Stimulated activated CD4-positive, alpha-beta T cell treated with anti-CD3 and anti-CD28 coated beads, Interleukin-12 subunit alpha, Interleukin-12 subunit beta, amount 100 ng/mL, for 24 hours (primary cell): ENCODE measurements at places on chromosomes 5 and 9.

GRCh38 chr5:110909950-110910349, 161.6 kb upstream of the TSLP start:
- no peak for DNase-seq

DNA sequence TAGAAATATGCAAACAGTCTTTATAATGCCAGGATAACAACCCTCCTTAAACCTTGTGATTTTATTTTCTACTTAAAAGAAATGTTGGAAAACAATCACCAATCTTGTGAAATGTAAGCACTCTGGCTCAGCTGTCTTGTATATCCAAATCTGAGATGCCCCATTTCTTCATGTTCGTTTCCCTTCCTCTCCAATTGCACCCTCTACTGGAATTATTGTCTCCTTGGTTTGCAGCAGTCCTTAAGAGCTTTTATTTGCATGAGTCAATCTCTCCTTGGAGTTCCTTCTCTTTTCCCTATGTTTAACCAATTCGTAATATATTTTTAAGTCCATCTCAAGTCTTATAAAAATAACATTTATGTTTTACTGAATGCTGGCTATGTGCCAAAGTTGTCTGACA, 362.0 kb upstream of the CDH10 start:
- DNase-seq = no peak

DNA sequence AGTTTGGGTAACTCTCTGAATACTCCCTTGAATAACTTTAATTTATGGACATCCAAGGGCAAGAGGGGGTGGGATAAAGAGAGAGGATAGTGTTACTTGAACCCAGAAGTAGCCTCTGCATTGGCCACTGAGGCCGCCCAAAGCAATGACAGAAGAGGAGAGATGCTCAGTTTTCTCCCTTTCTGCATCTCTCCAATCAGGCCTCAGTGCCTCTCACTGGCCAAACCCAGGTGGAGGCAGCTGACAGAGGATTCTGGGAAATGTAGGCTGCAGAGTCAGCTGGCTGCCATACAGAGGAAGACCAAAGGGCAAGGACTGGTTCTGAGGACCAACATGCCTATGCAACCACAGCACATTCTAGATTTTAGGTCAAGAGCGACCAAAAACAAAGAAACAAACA, 719.4 kb downstream of the MAT2B start:
- DNase-seq = no peak

GRCh38 chr5:17238521-17239041, 21.1 kb downstream of the BASP1 start:
- no peak for DNase-seq

DNA sequence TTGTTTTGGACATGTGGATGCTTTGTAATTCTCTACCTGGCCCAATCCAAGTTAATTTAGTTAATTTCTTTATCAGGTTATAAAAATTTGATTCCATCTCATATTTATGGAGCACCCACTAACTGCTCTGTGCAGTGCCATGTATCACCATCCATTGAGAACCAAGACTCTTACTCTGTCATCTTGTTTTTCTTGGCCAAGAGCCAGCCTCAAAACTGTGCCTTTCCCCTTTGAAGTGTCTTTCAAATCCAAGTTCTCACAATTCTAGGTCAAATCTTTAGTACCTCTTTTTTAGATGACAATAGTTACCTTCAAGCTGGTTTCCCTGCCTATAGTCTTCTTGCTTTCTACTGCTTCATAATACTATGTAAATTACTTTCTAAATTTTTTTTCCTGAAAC, 3.2 kb downstream of the COMMD10 start:
- DNase-seq = no peak

GRCh38 chr9:72925126-72925789, 27.6 kb downstream of the ALDH1A1 start:
- DNase-seq = no peak

- no peak for DNase-seq
Observed at GRCh38 chr9:76221423-76221822, 172.8 kb downstream of the RFK start.

GRCh38 chr5:80474929-80475328, 13.0 kb upstream of the FAM151B start:
- no peak for DNase-seq

- DNase-seq = no peak
Observed at GRCh38 chr9:83656952-83657351, 34.0 kb downstream of the IDNK start.

DNA sequence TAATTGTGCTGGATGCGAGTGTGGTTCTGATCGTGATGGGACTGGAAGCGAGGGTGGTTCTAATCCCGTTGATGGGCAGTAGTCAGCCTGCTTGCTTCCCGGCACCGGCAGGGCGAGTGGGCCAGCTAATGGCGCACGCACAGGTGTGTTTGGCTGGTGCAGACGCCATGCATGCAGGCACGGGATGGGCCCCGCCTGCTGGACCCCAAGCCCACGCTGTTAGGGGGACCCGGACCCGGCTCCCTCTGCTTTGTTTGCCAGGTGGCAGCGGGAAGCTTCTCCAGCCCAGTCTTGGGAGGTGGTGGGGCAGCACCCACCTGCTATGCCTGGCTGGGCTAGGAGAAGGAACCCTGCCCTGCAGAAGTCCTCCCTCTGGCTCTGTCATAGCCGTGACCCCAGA, 70.3 kb downstream of the VAV2 start:
- DNase-seq = no peak

- DNase-seq = peak; percentile 89
Observed at GRCh38 chr5:179678223-179679013, 2.4 kb downstream of the CBY3 start.

DNA sequence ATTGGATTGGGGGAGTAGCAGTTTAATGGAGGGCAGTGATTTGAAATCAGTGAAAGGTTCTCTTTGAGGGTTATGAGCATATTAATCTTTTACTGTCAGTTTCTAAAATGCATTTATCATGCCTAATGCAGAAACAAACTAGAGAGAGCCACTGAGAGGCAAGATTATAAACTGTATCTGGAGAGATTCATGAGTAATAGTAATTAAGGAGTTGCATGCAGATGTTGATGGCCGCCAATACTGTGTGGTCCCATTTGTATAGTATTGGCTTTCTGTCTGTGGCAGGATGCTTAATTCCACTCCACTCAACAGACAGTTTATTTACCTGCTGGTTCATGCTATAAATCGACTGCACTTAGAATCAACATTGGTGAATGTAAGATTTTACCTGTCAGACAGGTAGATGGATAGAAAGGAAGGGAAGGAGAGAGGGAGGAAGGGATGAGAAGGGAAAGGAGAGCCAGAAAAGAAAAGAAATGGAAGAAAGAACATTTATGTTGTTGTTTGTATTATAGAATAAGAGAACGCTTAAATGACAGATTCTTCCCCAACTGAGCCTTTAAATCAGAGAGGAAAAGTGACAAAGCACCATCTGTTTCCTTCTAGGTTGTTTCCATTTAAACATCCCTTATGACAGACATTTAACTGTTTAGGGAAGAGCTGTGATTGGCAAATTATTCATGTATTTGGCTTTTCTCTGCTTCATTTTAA, 146.5 kb downstream of the PAM start:
- DNase-seq = no peak

- DNase-seq = no peak
Observed at GRCh38 chr5:131304414-131304813, 40.6 kb downstream of the CDC42SE2 start.

GRCh38 chr9:84229191-84229590, 111.4 kb downstream of the SLC28A3 start:
- DNase-seq = no peak

GRCh38 chr9:12554636-12555035, 138.5 kb upstream of the TYRP1 start:
- no peak for DNase-seq
